Uterus (tissue), 4 donors: ENCODE measurements at places on chromosomes 4 and X.

- no peak for DNase-seq
Observed at GRCh38 chrX:45709381-45709780, 508.7 kb upstream of the DIPK2B start.

- DNase-seq = no peak
Observed at GRCh38 chr4:77332696-77333270, 175.8 kb downstream of the CCNG2 start.

GRCh38 chrX:30313322-30313721 lies 4.1 kb upstream of the NR0B1 start:
- no peak for DNase-seq

DNA sequence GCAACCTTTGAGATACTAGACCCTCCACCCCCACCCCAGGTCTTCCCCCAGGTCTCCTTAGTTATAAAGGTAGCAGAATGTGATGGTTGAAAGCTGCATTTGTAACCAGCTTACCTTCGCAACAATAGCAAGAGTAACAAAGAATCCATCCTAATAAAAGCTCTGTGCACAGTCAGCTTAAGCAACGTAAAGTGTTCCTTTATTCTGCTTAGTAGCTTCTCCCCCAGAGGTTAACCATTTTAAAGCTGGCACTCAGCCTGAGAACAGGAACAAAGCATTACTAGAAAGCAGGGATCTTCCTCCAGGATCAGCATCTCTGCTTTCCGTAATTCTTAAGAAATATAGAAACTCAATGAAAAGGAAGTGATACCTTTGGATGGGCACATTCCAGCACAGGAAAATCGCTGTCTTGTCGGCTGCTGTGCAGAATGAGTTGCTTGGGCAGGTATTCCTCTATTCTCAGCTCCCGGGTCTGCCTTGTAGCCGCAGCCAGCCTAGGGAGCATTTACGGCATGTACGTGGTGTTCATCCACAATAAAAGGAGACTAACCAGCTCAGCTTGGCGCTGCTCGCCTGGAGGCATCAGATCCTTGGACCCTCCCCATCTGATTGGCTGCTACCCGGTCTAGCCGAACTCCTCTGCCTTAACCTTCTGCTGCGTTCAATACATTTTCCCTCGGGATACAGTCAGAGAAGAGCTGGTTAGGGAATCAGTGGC lies 113.0 kb upstream of the TLR3 start:
- no peak for DNase-seq

- no peak for DNase-seq
Observed at GRCh38 chr4:7878323-7878722, 61.3 kb downstream of the AFAP1 start.

DNA sequence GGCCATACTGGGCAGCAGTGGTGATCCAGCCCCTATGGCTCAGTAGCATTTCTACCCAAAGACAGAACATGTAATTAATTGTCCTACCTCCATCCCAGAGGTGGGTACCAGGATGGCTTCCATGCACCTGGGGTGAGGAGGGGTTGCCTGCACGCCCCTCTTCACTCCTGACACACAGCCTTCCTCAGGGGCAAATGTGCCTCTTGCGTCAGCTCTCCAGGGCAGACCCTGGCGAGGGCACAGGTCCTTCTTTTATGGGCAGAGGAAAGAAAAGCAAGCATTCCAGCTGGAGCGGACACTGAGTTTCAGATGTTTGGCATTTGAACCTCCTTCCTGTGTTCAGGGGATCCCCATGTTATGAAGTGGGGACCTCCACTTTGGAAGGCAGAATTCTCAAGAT lies 95.6 kb downstream of the PHKA2 start:
- no peak for DNase-seq

- DNase-seq = no peak
Observed at GRCh38 chrX:100358766-100359165, 51.3 kb downstream of the PCDH19 start.

DNA sequence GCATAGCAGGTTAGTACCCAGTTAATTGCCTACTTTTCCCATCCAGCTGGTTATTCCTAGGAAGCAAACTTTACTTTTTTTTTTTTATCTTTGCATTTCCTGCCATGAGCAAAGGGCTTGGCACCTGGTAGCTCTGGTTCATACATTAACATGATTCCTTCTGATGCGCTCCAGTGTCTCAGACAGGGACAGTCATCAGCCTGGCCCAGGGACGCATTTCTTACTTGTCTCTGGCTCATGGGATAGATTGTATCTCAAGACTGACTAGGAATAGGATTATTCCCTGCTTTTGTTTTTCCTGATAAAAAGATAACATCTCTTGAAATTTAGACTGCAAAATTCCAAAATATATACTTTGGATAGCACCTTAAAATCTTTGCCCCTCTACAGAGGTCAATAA lies 571.5 kb upstream of the TENM3 start:
- no peak for DNase-seq

GRCh38 chr4:53605783-53606182 lies 14.5 kb upstream of the LNX1 start:
- DNase-seq = no peak

- no peak for DNase-seq
Observed at GRCh38 chr4:36348403-36348938, 67.1 kb downstream of the DTHD1 start.

DNA sequence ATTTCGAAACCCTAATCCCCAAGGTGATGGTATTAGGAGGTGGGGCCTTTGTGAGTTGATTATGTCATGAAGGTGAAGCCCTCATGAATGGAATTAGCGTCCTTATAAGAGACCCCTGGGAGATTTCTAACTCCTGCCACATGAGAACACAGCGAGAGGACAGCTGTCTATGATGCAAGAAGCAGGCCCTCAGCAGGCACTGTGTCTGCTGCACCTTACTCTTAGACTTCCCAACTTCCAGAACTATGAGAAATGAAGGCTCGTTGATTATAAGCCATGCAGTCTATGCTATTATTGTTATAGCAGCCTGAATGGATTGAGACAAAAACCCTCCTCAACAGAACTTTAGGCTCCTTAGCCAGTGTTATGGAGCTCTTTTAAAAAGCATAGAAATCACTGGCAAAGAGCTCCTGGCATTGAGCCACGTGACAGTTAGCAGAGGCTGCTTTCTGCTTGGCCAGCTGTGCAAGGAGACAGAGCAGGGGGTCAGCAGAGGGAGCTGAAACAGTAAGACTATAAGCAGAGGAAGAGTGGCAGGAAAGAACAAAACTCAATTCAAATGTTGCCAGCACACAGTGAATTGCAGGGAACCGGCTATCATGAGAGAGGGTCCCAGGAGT lies 219.2 kb upstream of the FAT1 start:
- peak; percentile 26 for DNase-seq

DNA sequence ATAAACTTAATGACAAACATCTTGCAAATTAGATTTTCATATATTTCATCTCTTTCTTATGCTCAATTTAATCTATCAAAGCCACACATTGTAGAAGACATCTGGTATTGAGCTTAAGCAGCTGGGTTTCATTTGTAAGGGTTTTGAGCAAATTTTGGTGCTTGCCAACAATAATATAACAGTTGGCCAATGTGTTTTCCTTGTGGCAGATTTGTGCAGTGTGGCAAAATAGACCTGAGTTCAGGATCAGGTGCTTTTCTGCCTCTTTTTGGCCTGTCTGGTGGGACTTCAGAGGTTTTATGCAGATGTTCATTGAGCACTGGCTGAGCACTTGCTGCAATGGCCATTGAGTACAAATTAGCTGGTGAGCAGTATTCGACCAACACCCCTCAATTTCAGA lies 301.9 kb downstream of the BMPR1B start:
- DNase-seq = no peak

GRCh38 chrX:37776283-37776986 lies 3.4 kb upstream of the CYBB start:
- DNase-seq = no peak

GRCh38 chr4:147793569-147794313 lies 61.9 kb downstream of the ARHGAP10 start:
- DNase-seq = no peak

DNA sequence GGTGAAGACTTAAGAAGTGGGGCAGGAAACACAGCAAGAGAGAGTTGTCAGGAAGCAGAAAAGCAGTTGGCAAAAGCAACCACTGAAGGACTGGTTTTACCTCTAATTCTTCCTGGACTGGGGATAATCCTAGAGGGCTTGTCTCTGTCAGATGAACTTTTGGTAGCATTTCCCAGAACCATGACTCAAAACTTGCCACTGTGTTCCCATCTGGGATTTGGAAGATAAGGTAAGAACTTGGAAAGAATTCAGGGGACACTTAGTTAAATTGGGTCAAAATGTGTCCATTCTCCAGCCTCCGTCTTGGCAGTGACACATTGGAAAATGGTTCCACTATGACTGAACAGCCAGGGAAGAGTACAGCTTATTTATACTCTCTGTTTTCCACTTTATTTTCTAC lies 55.7 kb downstream of the CD38 start:
- DNase-seq = no peak

DNA sequence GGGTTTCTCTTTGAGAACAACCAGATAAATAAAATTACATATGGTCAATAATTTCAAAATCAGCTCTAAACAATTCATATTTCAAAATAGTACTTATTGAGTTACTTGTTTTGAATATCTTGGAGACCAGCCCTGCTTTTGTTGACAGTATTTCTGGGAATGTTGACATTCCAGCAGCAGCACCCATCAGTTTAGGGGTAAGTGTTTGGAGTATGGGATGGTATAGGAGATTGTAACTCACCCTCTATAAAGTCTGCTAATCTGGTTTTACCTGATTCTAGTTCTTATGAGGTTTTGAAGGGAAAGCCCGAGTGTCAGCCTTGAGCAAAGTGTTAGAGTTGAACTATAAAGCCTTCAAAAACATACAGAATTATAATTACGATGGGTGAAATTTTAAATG lies 139.2 kb upstream of the ANKRD50 start:
- DNase-seq = no peak

DNA sequence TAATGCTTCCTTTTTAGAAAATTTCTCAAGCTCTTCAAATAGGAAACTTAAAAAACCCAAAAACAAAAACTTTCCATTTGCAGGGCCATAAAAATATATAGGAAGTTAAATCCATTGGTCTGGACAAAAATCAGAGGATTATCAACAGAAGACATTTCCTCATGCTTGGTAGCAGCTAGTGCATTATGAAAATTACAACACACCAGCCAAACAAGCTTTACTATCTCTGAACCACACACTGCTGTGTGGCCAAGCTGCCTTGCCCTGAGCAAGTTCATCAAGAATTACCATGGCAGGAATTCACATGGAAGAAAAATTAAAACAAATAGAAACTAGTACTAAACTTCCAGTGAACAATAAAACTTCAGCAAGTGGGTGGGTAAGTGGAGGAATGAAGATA lies 3.6 kb downstream of the USP46 start:
- DNase-seq = no peak

GRCh38 chr4:182261651-182262223 lies 18.5 kb downstream of the TENM3 start:
- no peak for DNase-seq

GRCh38 chrX:48467281-48467761 lies 2.7 kb downstream of the SLC38A5 start:
- DNase-seq = no peak

DNA sequence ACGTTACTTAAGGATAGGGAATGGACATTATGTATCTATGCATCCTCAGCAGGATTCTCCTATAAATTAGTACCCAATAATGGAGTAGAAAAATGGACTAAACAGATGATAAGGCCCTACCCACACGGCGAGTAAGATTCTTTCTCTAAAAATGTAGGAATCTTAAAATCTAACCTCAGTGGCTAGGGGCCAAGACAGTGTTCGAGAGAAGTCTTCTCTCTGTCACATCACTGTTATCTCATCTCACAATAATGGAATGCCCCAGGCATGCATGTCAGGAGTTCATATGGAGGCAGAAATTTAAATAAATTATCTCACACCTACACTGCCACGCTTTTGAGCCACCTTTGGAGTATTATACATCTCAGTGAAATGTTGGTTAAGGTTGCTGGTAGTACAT lies 132.9 kb downstream of the LDB2 start:
- no peak for DNase-seq

DNA sequence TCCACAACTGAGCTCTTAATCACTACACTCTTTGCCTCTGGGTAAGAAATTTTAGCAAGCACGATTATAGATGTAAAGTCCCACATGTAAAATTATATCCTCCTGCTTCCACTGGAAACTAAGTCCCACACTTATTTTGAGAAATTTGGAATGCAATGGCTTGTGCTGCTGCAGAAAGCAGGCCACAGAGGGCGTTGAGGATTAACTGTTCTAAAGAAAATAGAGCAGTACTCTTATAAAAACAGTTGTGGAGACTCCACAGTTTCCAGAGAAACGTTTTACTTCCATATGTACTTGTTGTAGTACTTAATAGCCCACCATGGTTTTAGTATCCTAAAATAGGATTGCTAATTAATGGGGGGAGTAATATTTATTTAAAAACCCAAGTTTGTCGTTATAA lies 1.7 kb upstream of the CENPC start:
- no peak for DNase-seq

GRCh38 chr4:37953620-37954293 lies 6.4 kb upstream of the PTTG2 start:
- DNase-seq = no peak

DNA sequence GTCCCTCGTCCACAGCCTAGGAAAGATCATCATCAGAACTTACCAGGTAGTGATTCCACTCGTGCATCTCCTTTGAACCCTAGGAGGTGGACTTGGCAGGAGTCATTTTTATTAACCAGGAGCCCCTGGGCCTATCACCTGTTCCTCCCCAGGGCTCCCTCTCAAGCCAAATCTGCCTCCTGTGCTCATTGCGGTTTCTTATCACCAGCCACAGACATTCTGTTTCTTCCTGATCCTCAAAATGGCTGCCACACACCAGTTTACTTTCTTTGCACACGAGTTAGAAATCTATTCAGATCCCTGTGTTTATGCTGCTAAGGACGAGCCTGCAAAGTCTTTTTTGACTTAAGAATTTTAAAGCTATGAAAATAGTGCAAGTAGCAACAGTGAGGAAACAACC lies 354.5 kb upstream of the BOD1L1 start:
- no peak for DNase-seq

- no peak for DNase-seq
Observed at GRCh38 chrX:48086082-48086481, 14.6 kb upstream of the ZNF630 start.

GRCh38 chr4:184349283-184350039 lies 124.9 kb downstream of the IRF2 start:
- no peak for DNase-seq

- no peak for DNase-seq
Observed at GRCh38 chr4:2390146-2390545, 28.3 kb downstream of the ZFYVE28 start.

GRCh38 chr4:127832585-127832984 lies 48.1 kb upstream of the PLK4 start:
- DNase-seq = no peak

DNA sequence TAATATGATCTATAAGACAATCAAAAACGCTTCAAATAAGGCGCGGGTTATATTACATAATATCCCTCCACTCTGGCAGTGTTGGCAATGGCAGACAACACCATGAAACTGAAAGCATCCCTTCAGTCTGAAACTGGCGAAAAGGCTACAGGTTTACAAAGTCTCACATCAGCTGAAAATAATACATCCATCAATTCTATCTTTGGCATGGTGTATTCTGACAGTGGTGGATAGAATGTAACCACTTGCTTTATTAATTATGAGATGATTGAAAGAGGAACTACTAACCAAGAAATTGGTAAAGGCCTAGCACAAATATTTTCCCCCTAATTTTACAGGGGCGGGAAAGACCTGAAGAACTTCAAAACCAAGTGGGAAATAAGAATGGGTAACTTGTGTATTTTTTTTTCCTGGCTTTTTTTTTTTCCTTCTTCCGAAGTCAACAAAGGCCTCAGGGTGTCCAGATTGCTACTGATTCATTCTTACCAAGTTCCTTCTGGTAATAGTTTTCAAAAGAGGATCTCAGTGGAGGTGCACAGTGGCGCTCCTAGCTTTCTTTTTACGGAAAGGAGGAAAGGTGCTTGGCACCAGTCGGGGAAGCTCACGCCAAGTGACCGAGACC lies 728 bp downstream of the UBA6 start:
- DNase-seq = no peak

GRCh38 chr4:53161787-53162433 lies 204.0 kb downstream of the SCFD2 start:
- DNase-seq = no peak
